ENCODE measurements at places on chromosomes 3 and 15.

- no peak for DNase-seq
These were observed 9.4 kb downstream of the DAZL start for GRCh38 chr3:16595778-16596177.

DNA sequence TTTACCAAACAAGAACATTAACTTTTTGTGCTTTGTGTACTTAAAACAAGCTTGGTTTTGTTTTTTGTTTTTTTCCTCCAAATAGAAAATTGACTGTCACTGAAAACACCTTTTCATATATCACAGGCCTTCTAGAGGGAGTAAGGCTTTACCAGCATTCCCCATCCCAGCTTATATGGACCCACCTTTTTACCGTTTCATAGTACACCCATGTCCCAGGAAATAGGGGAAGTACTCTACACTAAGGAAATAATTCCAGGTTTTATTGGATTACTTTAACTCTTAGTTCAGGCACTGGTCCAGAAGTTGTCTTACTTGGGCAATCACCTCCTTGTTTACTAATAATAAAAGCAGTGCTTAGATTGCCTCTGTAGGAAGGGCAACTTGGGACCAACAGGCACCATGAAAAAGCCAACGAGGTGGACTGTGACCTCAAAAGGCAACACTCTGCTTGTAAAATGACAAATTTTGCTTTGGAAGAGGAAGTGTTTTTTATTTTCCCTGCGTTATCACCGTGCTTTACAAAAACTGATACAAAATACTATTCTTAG, 26.2 kb downstream of the HMG20A start:
- DNase-seq, result no peak

GRCh38 chr3:58326267-58326900, 6.3 kb upstream of the PXK start:
- DNase-seq, result no peak

DNA sequence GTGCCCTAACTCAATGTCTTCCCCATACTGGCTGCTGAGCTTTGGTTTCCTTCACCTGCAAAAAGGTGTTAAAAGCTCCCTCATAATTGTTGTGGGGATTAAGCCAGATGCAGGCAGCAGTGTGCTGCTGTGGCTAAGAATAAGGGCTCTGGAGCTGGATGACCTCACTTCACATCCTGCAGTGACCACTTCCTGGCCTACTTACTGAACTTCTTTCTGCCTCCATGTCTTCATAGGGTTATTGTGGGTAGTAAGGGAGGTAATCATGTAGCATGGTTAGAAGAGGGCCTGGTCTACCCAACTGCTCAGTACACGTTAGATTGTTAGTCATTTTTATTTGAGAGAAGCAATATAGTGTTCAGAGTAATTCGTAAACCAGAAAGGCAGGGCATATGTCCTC, 18.4 kb downstream of the GYG1 start:
- DNase-seq, result no peak

DNA sequence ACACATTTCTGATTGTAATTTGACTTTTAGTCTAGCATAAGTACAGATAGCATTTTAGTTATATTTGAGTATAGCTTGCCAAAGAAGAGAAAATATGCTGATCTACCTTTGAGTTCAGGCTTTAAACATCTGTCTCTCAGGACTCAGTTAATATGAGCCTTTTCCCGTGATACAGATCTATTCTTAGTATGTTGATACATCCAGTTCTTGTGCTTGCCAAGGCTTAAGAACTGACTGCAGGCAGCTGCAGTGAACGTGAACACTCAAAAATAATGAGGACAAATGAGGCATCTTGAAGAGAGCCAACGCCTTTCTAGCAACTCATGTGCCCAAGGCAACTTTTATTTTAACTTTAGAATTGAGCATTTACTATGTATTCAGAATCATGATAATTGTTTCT, 325.5 kb downstream of the SI start:
- DNase-seq, result no peak

GRCh38 chr15:100765467-100766241, 114.0 kb upstream of the ALDH1A3 start:
- DNase-seq, result no peak

DNA sequence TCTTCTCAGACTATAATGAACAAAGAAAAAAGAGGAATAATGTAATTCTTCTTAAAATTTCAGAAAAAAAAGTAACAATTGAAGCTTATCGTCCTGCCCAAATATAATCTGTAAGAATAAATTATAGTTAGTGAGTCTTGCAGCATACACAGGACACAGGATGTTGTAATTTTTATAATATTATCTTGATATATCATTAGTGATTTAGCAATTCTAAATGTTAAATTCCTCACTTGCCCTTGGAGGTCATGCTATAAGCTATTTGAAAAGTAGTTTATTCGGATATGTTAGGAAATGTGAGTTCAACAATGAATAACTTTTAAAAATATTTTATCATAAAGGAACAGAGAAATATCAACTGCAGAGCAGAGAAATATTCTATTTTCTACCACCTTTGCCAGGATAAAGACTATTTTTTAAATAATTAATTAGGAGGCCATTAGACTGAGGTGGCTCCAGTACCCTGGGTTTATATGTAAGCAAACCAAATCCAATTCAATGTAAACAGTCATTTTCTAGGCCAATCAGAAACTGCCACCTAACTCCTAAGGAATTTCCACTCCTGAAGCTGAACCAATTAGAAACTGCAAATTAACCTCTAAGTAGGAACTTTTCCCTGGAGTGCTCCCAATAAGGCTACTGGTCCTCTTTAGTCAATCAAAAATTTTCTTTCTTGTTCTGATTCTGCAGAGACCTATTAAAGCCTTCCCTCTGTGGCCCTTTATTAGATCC, 1109.3 kb downstream of the ROBO2 start:
- DNase-seq, result no peak

DNA sequence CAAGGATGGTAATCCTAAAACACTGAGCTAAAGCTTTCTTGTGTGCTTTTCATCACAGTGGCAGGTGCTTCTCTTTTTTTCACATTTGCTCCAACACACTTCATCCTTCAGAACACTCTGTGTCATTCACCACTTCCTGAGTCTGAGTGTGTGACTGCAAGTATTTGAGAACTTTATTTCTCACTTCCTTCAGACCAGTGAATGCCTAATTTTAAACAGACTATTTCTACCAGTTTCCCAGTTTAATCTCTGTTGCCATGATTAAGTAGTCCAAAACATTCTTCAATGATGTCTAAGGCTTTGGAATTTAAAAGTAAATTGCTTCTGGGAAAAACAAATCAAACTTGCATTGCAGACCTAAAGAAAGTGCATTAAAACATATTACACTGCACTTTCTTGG, 541.2 kb downstream of the RBMS3 start:
- no peak for DNase-seq

- DNase-seq, result no peak
These were observed 213.3 kb downstream of the GRM7 start for GRCh38 chr3:7074217-7074616.
